ENCODE measurements at places on chromosomes 11 and 22.

DNA sequence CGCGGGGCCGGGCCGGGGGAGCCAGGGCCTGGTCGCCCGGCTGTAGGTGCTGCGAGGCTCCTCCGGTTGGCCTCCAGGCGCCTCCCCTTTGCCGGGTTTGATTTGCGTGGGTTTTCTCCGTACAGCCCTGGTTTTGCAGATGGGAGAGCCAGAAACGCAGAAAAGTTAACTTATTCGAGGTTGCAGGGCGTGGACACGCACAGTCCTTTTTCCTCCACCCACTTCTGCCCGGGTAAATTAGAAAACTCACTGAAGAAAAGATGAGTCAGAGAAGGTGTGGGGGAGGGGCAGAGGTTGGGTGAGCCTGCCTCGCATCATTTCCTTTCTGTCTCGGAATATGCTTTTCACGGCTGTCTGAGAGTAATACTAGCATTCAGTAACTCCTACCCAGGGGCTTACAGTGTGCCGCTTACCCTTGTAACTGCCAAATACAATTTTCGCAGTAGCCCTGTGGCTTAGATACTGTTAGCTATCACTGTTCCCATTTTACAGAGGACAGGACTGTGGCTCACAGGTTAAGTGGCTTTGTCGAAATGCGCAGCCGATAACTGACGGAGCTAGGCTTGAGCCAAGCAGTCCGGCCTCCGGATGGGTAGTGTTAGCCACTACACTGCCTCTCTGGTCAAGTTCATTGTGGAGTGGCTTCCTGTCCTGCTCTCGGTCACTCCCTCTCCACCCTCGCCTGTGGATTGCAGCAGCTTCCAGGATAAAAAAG is 812 bp downstream of the FADD start:
- DNase-seq = peak; percentile 62

DNA sequence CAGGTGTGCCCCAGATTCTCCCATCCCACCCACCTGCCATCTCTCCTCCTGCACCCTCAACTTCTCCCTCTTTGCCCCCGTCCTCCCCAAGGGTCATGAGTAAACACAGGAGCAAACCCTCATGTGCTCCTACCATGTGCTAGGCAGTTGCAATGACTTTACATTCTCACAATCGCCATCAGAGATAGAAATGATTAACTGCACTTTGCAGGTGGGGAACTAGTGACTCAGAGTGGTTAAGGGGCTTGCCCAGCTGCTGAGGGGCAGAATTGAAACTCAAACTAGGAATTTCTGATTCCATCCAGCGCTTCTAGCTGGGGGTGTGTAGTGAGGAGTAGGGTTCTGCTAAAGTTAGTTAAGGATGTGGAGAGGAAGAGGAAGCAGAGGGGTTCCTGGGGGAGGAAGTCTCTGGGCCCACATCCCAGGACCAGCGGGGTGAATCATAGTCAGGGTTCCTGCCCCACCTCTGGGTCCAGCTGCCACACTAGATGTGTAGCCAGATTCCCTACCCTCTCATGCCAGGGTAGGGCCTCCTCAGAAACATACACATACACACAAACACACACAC is 16.0 kb upstream of the PRG2 start:
- no peak for DNase-seq

- DNase-seq = no peak
These were observed 40.9 kb downstream of the PANX1 start for GRCh38 chr11:94169516-94169915.

- no peak for DNase-seq
These were observed 1.8 kb upstream of the MYO7A start for GRCh38 chr11:77126156-77126775.

DNA sequence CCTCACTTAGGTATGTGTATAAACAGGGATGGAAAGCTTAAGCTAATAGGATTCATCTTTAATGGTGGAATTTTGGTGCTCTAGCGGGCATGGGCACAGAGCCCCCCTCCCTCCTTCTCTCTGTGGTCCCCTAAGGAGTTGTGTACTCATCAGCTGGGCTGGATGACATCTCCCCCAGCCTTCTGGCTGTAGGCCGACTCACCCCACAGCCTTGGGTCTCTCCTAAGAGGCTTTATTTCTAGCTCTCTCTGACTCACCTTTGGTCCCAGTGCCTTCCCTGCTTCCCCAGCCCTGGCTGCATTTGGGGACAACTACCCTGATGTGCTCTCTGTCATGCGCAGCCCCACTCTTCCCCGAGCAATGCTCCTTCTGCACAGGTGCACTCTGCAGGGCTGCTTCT is 26.9 kb downstream of the SLC6A5 start:
- no peak for DNase-seq

DNA sequence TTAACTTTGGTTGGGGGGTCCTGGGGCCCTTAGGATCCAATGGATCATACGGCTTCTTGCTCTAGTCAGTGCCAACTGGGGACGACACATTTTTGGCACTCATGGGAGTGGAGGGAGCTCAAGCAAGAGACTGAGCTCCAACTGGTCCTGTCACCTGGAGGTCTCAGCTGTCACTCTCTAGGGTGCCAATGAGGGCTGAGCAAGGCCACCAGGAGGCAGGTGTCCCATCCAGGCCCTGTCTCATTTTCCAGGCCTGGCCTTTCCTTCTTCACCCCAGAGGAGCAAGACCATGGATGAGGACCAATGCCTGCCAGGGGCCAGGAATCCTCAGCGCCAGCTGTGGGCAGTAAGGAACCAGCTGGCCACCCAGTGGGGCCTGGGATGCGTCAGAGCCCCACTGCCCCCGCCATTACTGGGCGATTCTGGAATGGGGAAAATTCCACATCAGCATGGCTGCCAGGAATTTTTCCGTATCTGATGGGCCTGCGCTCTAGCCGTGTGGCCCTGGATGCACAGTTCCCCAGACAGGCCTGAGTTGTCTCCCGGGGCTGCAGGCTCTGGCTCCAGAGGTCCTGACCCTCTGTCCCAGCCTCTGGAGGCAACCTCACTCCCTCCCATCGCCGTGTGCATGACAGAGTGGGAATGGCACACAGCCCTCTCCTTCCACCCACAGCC is 669 bp upstream of the GAL3ST1 start:
- no peak for DNase-seq

DNA sequence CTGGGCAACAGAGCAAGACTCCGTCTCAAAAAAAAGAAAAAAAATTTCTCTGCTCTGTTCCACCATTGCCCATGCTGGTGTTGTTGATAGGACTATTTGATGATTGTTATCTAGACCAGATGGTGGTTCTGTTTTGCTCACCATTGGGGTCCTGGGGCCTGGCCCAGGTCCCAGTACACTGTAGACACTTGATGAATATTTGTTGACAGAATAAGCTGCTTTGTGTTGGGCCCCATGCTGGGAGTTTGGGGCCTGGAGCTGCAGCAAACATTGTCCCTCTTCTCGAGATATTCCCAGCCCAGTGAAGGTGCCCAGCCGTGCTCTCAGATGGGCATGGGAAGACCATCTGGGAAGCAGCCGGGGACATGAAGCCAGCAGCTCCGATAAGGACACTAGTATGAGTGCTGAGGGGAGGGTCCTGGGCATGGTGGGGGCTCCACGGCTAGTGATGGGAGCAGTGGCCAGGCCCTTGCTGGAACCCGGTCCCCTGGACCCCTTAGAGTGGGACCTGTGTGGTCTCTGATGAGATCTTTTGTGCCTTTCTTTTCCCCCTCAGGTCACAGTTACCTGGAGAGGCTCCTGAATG is 13.6 kb downstream of the INCENP start:
- DNase-seq = no peak

- no peak for DNase-seq
These were observed 8.0 kb downstream of the TMEM86A start for GRCh38 chr11:18706330-18707243.

DNA sequence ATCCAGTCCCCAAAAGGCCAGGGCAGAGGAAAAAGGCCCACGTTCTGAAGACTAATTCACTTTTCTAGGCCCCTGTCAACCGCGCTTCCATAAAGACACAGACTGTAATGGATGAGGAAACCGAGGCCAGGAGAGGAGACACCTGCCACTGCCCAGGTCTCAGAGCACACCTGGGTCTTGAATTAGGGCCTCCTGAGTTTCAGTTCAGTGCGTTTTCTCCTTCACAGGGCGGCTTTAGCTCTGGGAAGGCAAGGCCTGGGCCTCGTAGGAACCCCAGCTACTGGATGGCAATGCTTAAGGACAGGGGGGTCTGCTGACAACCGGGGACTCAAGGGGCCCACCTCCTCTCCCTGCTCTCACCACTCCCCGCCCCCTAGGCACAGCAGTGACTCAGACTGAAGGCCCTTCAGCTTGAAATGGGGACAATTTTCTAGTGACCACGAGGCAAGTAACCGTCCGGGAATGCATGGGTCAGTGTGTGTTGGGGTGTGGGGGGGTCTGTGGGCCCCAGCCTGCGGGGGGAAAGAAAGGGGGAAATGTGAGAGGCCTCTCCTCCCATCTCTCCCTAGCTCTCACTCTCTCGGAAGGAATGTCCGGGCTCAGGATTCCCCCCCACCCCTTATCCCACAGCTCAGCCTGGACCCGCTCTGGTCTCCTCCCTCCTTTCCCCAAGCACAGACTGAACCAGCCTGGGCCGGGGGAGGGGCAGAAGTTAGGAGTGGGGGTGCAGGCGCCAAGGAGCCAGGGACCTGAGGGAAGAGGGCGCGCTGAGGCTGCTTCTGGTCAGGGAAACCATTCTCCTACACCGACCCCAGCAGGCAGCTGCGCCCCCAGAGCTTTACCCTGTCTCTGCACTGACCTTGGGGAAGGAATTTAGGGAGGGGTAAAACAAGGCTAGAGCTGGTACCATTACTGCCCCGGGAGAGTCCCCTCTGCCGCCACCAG is 17.2 kb downstream of the CREB3L1 start:
- DNase-seq = peak; percentile 92

- DNase-seq = no peak
These were observed 219.7 kb downstream of the BARX2 start for GRCh38 chr11:129595038-129595962.
